ENCODE measurements at places on chromosomes 3 and 15.

DNA sequence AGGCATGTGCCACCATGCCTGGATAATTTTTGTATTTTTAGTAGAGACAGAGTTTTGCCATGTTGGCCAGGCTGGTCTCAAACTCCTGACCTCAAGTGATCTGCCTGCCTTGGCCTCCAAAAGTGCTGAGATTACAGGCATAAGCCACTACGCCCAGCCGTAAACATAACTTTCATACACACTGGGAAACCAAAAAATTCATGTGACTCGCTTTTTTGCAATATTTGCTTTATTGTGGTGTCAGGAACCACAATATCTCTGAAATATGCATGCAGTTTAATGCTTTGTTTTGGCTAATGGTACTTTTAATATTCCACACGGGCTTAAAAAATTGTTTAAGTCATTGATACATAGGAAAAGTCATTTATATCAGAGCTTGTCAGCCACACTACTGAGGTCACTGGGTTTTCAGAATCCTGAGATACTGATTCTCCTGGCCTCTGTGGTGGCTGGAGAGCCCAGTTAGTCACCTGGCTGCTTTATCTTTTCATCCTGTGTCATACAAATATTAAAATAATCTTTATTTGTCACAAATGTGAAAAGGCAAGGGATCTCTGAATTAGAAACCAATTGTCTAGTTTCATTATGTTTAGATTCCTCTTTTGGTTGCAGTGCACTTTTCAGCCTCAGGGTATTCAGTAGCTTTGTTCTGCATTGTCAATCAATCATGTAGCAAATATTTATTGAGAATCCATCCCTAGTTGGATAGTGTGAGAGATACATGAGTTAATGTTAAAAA lies 10.0 kb downstream of the TMEM62 start:
- DNase-seq: no peak

- DNase-seq: no peak
These were observed 11.5 kb downstream of the ITPR1 start for GRCh38 chr3:4504340-4505261.

DNA sequence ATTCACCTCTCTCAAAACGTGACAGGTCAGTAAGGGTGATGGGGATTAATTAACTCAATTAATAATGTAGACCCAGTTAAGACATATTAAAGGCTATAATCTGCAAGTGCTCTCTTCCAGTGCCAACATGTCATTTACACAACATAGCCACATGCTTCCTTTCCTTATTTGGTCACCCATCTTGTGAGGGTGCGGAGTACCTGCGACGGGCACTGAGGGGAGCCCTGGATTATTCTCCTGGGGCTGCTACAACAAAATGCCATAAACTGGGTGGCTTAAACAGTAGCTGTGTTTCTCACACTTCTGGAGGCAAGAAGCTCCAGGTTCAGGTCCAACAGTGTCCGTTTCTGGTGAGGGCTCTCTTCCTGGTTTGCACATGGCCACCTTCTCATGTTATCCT lies 157.4 kb upstream of the LRTM1 start:
- DNase-seq: no peak

DNA sequence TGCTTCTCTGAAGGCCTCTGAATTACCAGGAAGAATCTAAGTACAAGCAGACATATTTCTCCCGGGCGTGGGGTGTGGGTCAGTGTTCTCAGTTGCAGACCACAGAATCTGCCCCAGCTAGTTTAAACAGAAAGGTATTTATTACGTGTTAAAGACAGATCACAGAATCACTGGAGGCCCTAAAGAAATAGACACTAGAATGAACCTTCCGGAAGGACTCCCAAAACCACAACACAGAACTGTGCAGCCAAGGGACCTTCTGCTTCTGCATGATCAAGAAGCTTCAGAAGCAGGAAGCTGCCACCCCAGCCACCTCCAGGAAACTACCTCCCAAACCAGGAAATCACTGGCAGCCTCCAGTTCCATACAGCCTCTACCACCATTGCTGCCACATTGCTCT lies 32.7 kb upstream of the ZFAND6 start:
- no peak for DNase-seq

DNA sequence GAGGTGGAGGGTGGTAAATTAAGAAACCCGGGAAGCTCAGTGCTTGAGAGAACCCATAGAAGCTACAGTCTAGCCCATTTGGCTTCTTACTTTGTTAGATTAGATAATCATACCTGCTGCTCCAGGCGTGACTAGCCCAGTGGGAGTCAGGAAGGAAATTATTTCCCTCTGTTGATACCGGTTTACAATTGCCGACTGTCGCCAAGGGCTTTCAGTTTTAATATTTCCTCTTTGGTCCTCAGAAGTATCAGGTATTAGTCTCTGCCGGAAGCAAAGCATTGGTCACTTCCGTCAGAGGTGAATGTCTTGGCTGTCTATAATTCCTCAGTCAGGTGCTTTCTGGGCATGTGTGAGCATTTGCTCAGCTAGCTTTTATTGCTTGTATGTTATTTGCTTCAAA lies 75.2 kb downstream of the LPP start:
- no peak for DNase-seq

DNA sequence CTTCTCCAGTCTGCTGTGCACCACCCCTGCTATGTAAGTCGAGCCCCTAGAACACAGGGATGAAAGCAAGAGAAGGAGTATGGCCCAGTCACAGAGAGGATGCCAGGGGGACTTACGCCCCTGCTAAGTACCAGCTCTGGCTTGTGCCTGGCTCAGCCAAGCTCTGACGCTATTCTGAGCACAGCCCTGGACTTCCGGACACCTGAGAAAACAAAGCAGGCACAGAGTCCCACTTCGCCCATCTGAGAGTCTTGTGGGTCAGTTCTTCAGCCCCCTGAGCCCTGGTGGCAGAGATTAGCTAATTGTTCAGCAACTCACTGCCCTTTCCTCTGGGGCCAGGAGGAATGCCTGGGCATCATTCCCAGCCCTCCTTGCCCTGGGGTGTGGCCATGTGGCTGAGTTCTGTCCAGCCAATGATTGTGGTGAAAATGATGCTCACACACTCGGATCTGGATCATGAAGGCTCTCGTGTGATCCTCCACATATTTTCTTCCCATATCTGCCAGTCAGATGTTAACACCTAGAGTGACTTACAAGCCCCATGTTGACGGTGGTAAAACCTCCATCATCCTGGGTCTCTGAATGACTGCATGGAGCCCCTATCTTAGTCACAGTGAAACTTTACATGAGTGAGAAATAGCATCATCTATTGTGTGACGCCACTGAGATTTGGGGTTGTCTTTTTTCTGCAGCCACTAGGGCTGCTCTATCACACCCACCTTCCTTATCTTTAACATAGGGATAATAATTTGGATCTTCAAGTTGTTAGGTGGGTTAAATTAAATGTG lies 105.7 kb downstream of the TPRA1 start:
- DNase-seq: no peak

DNA sequence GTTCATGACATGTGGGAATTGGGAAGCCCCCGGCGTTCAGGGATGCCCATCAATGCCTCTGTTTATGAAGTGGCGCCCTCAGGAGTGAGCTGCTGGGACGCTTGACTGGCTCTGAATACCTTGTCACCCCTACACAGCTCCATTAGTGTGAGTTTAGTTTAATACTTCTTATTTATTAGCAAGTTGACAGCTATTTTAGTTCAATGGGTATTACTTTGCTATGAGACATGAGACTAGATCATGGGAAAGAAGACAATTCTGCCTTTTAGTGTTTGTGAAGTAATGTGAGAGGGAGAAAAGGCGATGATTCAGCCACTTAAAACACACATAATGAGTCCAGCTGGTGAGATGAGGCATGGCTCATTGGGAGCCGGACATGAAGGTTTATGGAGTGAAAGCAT lies 678.5 kb downstream of the NR2F2 start:
- no peak for DNase-seq

DNA sequence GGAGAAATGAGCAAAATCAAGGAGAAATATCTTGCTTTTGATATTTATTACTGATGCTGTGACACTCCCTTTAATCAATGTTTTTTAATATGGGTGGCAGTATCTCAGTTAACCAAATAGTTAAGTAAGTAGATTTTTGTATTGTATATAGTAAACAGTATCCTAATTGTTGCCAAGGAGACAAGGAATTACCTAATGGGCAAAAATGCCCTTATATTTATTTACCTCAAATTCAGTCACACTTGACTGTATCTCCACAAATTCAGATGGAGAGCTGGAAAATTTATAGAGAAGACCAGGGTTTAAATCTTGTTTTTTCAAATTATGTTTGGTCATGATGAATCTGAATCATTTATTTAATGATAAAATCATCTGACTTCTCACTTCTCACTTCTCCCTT lies 3.6 kb upstream of the CHD2 start:
- DNase-seq: no peak

DNA sequence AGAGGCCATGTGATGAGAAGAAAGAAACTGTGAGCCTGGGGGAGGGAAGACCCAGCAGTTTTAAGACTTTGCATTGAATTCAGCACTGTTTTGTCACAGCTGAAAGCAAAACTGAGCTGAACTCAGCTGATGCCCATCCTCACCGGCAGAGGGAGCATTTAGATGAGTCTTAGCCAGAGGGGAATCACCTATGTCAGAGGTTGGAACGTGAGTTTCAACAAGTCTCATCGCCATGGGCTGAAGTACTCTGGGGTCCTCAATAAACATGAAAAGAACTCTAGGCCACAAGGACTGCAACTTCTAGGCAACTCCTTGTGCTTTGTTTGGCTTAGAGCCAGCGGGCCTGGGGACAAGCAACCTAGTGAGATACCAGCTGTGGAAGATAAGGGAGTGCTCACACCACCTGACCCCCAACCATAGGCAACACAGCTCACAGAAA lies 324.5 kb downstream of the TBL1XR1 start:
- peak; percentile 2 for DNase-seq

GRCh38 chr3:82355228-82355627 lies 593.8 kb upstream of the GBE1 start:
- no peak for DNase-seq

DNA sequence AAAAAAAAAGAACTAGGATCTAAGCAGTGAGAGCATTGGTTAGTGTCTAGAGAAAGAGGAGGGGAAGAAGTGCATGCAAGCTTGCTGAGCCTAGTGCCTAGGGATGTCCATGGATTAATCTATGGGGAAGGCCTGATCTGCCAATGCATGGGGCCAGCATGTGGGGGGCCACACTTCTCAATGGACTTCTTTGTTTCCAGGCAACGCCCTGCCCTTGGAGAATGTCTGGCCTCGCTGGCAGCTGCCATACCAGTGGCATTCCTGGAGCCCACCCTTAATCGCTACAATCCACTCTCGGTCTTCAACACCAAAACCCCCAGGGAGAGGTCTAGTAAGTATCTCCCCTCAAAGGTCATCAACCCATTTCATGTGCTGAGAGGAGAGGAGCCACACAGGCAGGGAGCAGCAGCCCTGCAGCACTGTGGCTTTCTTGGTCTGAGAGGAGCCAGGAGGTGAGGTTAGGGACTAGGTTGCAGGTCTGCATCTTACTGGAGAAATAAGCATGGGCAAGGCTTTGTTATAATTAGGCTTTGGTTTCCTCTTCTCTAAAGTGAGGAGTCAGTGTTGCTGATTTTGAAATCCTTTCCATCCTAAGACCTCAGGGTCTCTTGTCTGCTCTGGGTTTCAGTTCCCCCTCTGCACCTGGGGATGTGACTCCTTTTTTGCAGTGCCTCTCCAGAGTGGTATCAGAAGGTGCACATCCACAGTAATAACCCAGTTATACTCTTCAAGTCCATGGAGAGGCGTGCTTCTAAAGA lies 188.1 kb upstream of the CHRM5 start:
- peak; percentile 12 for DNase-seq

DNA sequence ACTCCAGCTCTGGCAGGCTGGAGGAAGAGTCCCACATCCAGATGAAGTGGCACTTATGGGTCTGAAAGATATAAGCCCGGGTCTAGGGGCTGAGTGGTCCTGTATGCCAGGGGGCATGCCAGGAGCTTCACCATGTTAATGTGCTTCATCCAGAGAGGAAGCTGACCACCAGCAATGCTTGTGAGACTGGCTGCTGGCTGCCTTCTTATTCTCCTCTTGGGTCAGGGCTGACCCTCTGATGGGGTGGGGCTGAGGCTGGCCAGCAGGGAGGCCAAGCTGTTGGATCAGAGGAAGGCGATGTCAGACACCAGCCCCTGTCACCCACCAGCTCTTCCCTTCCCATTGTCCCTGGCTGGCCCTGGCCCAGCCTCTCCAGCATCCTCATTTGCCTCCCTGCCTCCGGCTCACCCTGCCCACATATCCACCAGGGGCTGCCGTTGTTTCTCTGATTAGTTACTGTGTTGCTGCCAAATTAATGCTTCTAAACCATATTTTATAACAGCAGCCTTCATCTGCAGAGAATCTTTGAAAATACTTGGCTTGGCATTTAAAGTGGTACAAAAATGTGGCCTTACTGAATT lies 20.4 kb upstream of the PSTPIP1 start:
- DNase-seq: no peak

DNA sequence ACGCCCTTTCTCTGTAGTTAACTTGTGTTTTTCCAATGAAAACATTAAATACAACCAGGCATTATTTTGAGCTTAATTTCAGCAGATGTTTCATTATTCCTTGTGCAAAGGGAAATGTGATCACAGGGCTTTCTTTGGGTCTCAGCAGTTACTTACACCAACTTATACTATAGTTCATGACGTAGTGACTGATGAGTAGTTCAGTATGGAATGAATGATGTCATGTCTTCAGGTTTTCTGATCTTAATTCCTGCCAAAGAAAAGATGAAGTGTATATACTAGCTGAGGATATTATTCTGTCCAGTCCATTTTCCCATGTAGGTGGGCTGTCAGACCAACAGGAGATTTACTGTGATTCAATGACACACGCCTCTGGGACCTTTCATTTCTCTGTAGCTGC lies 61.3 kb downstream of the MYRIP start:
- DNase-seq: no peak

DNA sequence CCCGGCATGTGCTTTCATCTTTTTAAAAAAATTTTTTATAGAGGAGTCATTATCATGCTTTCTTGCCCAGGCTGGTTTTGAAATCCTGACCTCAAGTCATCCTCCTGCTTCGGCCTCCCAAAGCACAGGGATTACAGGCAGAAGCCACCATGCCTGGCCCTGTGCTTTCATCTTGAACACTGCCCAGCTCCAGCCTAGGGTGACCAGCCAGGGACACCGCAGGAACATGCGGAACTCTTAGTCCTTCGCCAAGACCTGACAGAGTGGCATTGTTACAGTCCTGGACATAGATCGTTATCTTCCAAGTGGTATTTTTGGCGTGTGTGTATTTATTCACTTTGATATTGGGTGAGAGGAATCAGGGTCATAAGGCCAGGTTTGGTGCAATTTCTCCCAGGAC lies 7.9 kb upstream of the FURIN start:
- no peak for DNase-seq

DNA sequence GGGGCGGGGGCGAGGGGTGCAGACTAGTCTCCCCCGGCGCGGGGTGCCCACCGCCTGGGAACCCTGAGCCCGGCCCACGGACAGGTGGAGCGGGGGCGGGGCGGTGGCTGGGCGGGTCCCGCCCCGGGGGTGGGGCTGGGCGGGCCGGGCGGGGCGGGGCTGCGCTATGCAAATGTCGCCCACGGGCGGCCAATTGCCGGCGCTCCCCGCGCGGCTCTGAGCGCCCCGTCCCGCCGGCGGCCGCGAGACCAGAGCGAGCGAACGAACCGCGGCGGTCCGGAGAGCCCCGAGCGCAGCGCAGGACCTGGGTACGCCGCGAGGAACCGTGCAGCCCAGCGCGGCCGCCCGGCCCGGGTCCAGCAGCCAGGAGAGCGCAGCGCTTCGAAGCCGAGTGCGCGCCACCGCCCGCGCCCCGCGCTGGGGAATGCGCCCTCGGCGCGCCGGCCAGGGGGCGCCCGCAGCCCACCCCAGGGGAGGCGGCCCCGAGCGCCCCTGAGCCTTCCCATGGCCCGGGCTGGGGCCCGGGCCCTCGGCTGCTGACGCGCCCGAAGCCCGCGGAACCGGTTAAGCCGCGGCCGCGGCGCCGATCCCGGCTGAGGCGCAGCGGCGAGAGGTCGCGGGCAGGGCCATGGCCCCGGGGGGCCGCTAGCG lies at the start of gene SEMA3F:
SEMA3F (plus strand) TSS at position 485 of the 651 bp plus-strand sequence. CDS start 4,299 bp downstream, outside the sequence.
- DNase-seq: peak; percentile 98

GRCh38 chr3:195807681-195808121 lies 4.0 kb downstream of the MUC4 start:
- no peak for DNase-seq
